ENCODE measurements at places on chromosomes 3 and 15. TPM values are rescaled to one million over a fixed set of nuclear protein-coding genes. Genes with fewer than 3 reads are reported as not detected.

GRCh38 chr3:115848641-115849040 is 225.3 kb downstream of the GAP43 start:
- H3K4me1 ChIP-seq = no peaks in the 10 kb centered on the region
- H3K27ac ChIP-seq = no peak overlapping the region
- no peak overlapping the region for H3K4me3 ChIP-seq
- H3K27me3 ChIP-seq = no peaks in the 10 kb centered on the region
- DNase-seq = no peak

DNA sequence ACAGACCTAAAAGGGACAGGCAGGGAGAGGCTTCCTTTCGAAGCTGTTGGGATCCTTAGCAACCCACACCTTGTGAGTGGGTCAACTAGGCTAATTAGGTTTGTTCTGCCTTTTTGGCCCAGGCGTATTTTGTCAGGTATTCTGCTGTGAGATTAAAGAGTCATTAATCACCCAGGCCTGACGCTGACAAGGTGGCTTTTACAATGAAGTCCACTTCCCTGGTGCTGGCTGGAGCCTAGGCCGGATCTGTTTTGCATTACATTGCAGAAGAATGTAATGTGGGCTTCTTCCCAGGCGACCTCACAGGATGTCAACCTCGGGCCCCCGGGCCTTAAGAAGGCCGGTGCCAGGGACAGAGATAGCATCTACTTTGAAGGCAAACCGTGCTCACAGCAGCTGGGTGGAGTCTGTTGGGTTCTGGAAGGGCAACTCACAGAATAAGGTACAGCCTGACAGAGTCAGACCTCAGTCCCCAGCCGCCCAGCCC is 76.9 kb downstream of the HES1 start:
- H3K36me3 ChIP-seq = peaks cover 3% of the 10 kb centered on the region
- no peak overlapping the region for H3K4me3 ChIP-seq
- no peak for DNase-seq

DNA sequence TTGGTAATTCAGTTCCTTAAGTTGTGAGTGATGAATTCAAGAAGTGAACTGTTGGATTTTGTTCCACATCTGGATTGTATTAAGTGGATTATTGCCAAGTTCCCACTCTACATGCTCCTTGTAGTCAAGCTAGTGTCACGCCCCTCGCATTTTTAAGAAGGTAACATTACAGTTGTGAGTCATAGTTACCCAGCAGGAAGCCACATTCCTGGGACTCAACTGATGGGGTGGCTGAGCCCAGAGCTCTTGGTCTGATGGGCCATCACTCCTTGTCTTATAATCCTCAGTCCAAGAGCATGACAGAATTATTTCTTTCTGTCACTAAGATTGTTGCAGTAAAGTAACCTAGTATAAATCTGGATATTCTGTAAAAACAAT is 102.7 kb downstream of the PTPRG start:
- no peaks in the 10 kb centered on the region for H3K27me3 ChIP-seq
- H3K4me3 ChIP-seq = no peak overlapping the region
- H3K36me3 ChIP-seq = peaks cover 7% of the 10 kb centered on the region

GRCh38 chr3:66490984-66491383 is 9.8 kb downstream of the LRIG1 start:
- H3K4me1 ChIP-seq = peaks cover 46% of the 10 kb centered on the region
- H3K27ac ChIP-seq = no peak overlapping the region
- DNase-seq = no peak
- H3K4me3 ChIP-seq = no peak overlapping the region
- H3K27me3 ChIP-seq = peaks cover 2% of the 10 kb centered on the region

DNA sequence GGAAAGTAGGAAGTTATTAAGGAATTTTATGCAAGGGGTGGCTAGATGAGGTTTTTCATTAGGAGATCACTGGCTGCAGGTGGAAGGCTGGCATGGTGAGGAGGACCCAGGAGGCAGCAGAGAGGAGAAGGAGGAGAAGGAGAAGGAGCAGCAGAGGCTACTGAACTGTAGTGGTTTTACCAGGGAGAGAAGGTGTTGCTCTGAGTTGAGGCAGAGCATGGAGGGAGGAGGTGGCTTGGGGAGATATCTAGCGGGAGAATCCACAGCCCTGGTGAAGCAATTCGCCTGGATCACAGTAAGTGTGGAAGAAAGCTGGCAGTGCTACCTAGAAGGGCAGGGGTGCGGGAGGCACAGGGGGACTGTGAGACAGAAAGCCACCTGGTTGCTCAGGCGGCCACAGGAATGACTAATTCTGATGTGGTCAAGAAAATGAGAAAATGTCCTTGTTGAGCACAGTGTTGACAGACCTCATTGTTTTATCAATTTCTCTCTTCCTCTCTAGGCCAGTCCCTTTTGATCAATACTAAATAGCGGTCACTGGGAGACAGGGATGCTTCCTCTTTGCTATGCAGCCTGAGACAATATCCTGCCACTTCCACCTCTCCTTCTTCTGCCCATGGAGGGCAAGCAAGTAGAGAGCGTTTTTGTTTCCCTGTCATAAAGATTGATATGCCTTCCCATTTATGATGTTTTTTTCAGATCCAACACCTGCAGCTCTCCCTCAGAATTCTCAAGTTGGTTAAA is 94.6 kb downstream of the EEFSEC start:
- H3K27me3 ChIP-seq = peaks cover 2% of the 10 kb centered on the region
- no peak overlapping the region for H3K27ac ChIP-seq
- H3K4me3 ChIP-seq = no peak overlapping the region
- peaks cover 4% of the 10 kb centered on the region for H3K4me1 ChIP-seq
- no peaks in the 10 kb centered on the region for H3K36me3 ChIP-seq
- no peak for DNase-seq

DNA sequence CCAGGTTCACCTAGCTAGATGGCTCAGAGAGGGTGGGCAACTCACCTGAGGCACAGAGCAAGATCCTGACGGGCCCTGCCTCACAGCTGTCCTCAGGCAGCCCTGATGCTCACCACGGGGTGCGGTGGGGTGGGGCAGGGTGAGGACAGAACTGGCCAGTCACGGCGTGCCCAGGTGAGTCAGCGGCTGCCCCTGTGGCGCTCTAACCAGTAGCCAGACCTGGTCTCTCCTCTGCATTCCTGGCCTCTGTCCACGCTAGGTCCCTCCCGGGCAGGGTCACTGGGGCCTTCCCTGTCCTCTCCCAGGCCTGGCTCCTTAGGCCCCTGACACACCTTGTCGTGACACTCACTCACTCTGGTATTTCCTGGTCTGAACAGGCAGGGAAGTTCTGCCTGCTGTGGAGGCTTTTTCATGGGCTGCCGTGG is 901 bp downstream of the ALS2CL start:
- peaks cover 7% of the 10 kb centered on the region for H3K4me1 ChIP-seq
- H3K27ac ChIP-seq = no peak overlapping the region
- H3K27me3 ChIP-seq = peaks cover 5% of the 10 kb centered on the region
- peak overlapping the region; percentile 72 for H3K4me3 ChIP-seq
- DNase-seq = no peak

DNA sequence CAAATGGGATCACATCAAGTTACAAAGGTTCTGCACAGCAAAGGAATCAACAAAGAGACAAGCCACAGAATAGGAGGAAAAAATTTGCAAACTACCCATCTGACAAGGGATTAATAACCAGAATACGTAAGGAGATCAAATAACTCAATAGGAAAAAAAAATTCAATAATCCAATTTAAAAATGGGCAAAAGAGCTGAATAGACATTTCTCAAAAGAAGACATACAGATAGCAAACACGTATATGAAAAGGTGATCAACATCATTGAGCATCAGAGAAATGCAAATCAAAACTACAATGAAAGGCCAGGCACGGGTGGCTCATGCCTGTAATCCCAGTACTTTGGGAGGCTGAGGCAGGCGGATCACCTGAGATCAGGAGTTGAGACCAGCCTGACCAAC is 23.5 kb upstream of the CPEB1 start:
- H3K27me3 ChIP-seq = peaks cover 2% of the 10 kb centered on the region
- H3K4me1 ChIP-seq = no peaks in the 10 kb centered on the region
- no peak overlapping the region for H3K27ac ChIP-seq
- H3K4me3 ChIP-seq = no peak overlapping the region
- DNase-seq = no peak

- H3K27ac ChIP-seq = peak overlapping the region; percentile 92
- DNase-seq = peak; percentile 26
- no peak overlapping the region for H3K4me3 ChIP-seq
- peaks cover 47% of the 10 kb centered on the region for H3K36me3 ChIP-seq
- H3K27me3 ChIP-seq = no peaks in the 10 kb centered on the region
- peaks cover 10% of the 10 kb centered on the region for H3K4me1 ChIP-seq
These were observed 276.4 kb downstream of the POLQ start for GRCh38 chr3:121269389-121269788.

DNA sequence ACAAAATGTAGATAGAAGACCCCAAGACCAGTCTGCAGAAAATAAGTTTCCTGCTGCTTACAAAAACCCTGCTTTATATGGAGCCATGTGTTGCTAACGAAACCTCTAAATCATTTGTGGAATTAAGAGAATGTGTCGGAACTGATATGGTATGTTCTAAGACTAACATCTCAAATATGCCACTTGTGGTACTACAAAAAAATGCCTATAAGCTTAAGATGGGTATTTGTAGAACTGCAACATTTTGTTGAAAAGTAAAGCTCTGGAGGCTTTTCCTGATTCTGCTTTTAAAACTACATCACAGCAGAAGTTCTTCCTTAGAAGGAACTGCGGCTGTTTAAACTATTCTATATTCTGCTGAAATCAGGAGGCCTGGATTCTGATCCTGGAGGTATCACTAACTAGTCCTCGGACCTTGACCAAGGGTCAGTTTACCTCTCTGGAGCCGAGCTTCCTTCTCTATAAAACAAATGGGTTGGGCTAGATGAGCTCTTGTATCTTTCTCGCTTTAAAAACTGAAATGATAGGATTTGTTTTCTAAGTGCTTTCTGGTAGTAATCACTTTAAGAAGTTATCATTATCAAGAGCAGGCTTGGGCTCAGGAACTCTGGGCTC is 74.9 kb downstream of the RAD18 start:
- no peaks in the 10 kb centered on the region for H3K4me1 ChIP-seq
- no peaks in the 10 kb centered on the region for H3K27me3 ChIP-seq
- no peaks in the 10 kb centered on the region for H3K36me3 ChIP-seq
- no peak overlapping the region for H3K27ac ChIP-seq
- no peak overlapping the region for H3K4me3 ChIP-seq

DNA sequence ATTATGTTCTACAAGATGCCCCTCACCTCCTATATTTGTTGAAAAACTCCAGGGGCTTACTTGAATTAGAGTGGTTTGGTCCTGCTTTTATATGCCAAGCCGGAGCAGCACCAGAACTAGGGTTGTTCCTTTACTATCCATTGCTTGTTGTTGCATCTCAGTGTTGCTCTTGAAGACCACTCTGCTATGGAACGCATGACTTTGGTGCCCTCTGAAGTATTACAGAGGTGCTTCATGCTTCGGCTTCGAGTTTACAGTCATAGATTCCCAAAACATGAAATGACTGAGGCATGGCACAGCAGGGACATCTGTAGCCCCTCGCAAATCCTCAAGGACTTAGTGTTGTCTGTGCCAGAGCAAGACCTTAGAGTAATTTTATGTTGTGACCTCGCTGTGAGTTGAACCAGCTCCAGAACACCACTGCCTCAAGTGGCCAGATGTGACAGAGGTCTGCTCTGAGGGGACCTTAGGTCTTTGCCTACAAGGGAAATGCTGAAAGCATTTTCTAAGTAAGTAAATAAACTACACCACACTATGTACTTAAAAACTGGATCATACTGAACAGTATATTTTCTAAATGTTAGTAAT is 67.2 kb upstream of the SIAH2 start:
- H3K4me1 ChIP-seq = peaks cover 4% of the 10 kb centered on the region
- H3K4me3 ChIP-seq = no peak overlapping the region
- no peak overlapping the region for H3K27ac ChIP-seq
- peaks cover 3% of the 10 kb centered on the region for H3K36me3 ChIP-seq
- DNase-seq = no peak

DNA sequence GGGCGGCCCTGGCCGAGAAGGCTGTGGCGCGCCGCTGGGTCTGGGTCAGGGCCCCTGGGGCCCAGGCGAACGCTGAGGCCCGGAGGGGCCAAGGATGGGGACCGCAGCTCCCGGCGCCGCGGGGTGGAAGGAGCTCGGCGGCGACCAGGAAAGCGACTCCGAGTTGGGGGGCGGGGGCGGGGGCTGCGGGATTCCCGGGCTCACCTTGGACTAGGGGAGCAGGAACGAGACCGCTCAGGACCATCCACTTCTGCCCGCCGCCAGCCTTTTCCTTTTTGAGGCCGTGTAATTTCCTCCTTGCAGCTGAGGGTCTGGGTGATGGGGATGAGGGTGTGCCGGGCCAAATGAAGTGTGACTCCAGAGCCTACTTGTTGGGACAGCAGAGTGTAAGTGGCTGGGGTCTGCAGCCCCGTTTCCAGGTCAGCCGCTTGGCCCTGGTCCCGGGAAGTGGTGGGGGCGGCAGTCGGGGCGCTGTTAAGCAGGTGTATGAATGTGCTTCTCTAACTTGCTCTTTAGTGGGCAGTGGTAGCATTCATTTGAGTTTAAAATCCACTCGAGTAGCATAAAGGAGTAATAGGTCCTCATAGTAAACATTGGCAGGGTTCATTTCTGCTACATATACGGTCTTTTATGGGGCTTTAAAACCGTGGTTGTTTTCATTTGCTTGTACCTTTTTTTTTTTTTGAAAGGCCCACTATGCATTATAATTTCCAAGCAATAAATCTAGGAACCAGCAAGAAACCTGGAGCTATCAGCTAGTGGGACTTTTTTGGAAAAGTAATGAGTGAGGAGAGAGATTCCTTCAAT is 717 bp downstream of the PXK start:
- H3K36me3 ChIP-seq = peaks cover 3% of the 10 kb centered on the region
- H3K4me1 ChIP-seq = no peaks in the 10 kb centered on the region
- DNase-seq = peak; percentile 35
- peak overlapping the region; percentile 98 for H3K4me3 ChIP-seq
- no peak overlapping the region for H3K27ac ChIP-seq
- H3K27me3 ChIP-seq = peaks cover 8% of the 10 kb centered on the region

GRCh38 chr3:46693038-46693891 is at the start of gene ALS2CL:
ALS2CL (minus strand) TSS chr3:46693679; CDS start chr3:46689440, 4,239 bp downstream.
- H3K4me3 ChIP-seq = peak within 1 kb of the TSS; percentile 72
- H3K36me3 ChIP-seq = no peaks in the 10 kb centered on the region
- peaks cover 5% of the 10 kb centered on the region for H3K27me3 ChIP-seq
- no peak within 1 kb of the TSS for H3K27ac ChIP-seq
- peak; percentile 55 for DNase-seq

GRCh38 chr3:155675094-155675493 is 69.8 kb downstream of the PLCH1 start:
- H3K27ac ChIP-seq = no peak overlapping the region
- no peaks in the 10 kb centered on the region for H3K36me3 ChIP-seq
- H3K27me3 ChIP-seq = no peaks in the 10 kb centered on the region
- H3K4me3 ChIP-seq = no peak overlapping the region
- DNase-seq = no peak

The STAB1 gene
- 6.3 TPM for total RNA-seq

The DALRD3 gene
- 26.3 TPM for total RNA-seq

The TMEM207 gene
- total RNA-seq = not detected

The C2CD4A gene
- total RNA-seq = 0.20 TPM

All from glutamatergic neuron (in vitro differentiated cells).